B cell (primary cell): ENCODE measurements at places on chromosomes 12 and 14. TPM values are rescaled to one million over a fixed set of nuclear protein-coding genes. Genes with fewer than 3 reads are reported as not detected.

GRCh38 chr14:100675699-100676684 is 50.7 kb upstream of the DLK1 start:
- no peak for DNase-seq
- no peak overlapping the region for H3K27ac ChIP-seq
- H3K4me1 ChIP-seq = no peaks in the 10 kb centered on the region
- H3K27me3 ChIP-seq = peaks cover 13% of the 10 kb centered on the region
- no peaks in the 10 kb centered on the region for H3K36me3 ChIP-seq

DNA sequence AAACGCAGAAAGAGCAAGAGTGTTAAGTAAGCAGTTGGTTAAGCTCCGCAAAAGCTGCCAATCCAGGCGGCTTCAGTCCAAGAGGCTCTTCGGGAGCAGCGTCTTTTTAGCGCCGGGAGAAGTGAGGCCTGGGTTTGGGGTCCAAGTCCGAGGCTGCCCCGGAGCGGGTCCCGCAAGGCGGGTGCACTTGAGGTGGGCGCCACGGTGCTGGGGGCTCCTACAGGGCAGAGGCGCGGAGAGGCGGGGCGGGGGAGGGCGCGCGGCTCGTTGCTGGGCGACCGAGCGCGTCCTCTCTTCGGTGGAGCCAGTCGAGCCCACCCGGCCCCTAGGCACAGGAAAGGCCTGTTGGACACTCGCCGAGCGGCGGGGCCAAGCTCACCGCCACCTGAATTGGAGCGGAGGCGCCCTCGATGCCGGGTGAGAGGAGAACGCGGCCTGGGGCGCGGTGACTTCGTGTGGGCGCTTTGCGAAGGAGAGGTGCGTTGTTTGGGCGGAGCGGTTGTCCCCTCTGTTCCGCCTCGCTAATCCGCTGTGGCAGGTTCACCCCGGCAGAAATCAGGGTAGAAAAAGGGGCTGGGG is 15.6 kb downstream of the TTC6 start:
- H3K4me3 ChIP-seq = no peak overlapping the region
- DNase-seq = no peak
- H3K27ac ChIP-seq = no peak overlapping the region
- no peaks in the 10 kb centered on the region for H3K36me3 ChIP-seq
- H3K27me3 ChIP-seq = no peaks in the 10 kb centered on the region
- H3K4me1 ChIP-seq = no peaks in the 10 kb centered on the region

Gene SERPINA3
- total RNA-seq = not detected in 2 replicates

Gene MARCHF9
- total RNA-seq = 81.4 and 83.1 TPM in 2 replicates

Gene PLXNC1
- total RNA-seq = 33.6 and 35.2 TPM in 2 replicates
